ENCODE measurements at places on chromosomes 5 and 9.
A peak's percentile ranks its signal among the peaks of the same experiment; 100 is the strongest.

DNA sequence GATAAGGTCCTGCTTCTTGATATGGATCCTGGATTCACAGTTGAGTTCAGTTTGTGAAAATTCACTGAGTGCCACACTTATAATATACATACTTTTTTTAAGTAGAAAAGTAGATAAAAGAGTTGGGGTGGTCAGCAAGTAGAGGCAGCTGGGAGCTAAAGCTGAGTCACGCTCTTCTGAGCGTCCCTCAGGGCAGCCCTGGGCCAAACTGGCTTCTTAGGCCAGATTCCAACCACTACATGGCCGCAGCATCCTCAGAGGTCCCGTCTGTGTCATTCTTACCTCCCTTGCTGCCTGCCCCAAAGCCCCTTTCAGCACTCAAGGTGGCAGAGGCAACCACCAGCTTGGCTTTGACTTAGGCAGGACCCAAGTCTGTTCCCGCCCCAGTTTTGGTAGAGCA lies 123.3 kb upstream of the TBC1D2 start:
- no peak for DNase-seq

- no peak for DNase-seq
Observed at GRCh38 chr5:146066968-146067367, 38.4 kb downstream of the PLAC8L1 start.

DNA sequence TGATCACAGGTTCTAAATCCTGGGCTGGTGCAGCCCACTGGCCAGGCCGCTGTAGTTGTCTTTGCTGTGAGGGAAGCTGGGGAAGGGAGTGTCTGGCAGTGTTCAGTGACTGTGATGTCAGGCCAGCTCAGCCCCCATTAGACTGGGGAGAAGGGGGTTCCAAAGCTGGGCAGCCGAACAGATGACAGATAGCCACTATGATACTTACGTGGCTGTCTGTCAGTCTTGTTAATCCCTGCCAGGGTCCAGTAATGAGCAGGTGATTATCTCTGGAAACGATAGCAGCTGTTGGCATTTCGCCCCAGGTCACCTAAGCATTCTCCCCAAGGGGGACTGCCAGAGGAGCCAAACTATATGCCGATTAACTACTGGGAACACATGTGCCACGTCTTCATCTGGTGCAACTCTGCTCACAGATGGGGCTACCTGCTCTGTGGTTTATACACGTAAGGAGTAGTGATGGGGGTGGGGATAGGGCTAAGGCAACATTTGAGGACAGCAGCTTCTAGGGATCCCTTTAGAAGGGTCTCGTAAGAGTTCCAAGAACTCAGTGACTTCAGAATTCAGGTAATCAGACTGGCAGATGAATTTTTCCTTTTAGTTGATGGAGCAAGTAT lies 396.3 kb downstream of the KDM4C start:
- no peak for DNase-seq

DNA sequence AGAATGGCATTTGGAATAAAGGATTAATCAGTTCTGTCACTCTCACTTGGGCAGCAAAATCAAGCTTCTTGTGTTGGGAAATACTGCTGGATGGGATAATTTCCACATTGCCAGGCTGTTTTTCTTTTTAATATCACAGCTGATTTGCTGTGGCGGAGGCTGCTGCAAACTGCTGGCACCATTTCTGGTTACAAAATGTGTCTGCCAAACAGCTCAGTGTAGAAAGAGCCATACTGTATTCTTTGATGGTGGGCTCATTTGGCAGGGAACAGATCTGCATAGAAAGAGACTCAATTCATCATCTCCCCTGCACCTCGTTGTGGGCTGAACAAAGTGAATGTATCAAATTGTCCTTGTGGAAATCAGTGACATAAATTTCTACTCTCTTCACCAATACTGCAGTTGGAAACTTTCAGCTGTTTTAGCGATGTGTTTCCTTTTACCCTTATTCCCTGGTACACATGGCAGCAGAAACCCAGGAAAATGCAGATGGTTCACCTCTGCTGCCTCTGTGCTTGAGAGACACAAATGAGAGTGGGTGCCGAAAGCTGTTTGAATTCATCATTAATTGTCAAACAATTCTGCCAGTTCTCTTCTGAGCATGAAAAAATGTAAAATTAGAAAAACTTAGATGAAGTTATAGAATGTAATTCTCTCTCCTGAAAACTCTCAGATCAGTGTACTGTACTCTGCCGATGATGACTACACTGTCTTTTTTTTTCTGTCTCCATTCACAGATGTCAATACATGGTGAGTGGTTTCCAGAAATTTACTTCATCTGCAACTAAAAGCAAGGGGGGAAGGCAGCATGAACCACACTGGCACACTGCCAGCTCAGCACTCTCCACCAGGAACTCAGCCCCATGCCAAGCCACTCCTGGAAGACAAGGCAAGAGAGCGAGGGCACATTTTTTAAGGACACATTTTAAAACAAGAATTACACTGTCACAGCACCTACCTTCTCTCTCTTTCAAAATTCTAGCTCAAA lies 75.0 kb downstream of the HMHB1 start:
- no peak for DNase-seq

- no peak for DNase-seq
Observed at GRCh38 chr9:135503371-135504261, 3.1 kb downstream of the MRPS2 start.

DNA sequence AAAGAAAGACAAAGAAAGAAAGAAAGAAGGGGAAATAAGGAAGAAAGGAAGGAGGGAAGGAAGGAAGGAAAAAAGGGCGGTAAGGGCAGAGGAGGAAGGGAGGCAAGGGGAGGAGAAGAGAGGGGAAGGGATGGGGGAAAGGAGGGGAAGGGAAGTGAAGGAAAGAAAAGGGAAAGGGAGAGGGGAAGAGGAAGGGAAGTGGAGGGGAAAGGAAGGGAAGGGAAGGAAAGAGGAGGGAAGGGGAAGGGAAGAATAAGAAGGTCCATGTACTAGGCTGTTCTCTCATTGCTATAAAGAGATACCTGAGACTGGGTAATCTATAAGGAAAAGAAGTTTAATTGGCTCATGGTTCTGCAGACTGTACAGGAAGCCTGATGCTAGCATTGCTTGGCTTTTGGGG lies 217.1 kb downstream of the ENC1 start:
- DNase-seq = no peak

DNA sequence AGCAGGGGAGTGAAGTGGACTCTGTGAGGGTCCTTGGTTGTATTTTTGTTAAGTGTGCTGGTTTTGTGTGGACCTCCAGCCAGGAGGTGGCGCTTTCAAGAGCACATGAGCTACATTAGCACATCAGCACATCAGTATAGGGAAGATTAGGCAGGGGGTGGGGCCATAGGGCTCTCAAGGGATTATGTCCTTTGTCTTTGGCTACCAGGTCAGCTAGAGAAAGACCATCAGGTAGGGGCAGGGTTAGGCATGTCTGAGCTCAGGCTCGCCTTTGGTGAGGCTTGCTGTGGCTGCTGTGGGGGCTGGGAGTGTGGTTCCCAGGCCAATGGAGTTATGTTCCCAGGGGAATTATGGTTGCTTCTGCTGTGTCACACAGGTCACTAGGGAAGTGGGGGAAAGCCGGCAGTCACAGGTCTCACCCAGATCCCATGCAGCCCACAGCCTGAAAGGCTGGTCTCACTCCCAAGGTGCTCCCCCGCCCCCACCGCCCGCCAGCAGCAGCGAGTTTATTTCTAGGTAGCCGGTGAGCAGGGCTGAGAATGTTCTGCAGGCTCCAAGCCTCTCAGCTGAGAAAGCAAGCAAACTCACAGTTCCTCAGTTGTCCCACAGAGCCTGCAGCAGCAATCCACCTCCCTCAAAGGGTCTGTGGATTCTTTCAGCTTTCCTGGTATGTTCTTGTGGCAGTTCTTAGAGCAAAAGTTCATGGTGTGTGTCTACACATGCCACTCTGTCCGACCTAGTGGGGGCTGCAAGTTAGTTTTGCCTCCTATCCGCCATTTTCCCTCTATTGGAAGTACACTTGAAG lies 13.7 kb downstream of the OR1J1 start:
- peak; percentile 36 for DNase-seq

DNA sequence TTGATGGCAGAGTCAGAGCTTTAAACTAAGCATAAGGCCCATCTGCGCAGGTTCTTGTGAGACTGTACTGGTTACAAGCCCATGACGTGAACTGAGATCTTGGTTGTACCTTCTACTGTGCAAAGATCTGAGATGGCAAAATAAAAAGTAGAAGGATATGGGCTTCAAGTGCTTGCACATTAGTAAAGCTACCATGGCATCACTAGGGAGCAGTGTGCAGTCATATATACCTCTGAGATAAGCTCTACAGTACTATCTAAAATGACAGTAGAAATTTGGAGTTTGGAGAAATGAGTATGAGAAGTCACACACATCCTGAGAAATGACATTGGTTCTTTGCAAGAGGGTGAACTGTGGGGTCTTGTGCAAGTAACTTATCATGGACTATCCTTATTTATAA lies 408.2 kb upstream of the PRR16 start:
- no peak for DNase-seq

- DNase-seq = no peak
Observed at GRCh38 chr9:10899509-10899908, 286.7 kb upstream of the PTPRD start.

GRCh38 chr9:4366591-4367330 lies 66.9 kb upstream of the GLIS3 start:
- peak; percentile 43 for DNase-seq

- DNase-seq = no peak
Observed at GRCh38 chr5:153654504-153655200, 164.2 kb downstream of the GRIA1 start.

- DNase-seq = no peak
Observed at GRCh38 chr9:68648971-68649370, 56.1 kb upstream of the PIP5K1B start.

DNA sequence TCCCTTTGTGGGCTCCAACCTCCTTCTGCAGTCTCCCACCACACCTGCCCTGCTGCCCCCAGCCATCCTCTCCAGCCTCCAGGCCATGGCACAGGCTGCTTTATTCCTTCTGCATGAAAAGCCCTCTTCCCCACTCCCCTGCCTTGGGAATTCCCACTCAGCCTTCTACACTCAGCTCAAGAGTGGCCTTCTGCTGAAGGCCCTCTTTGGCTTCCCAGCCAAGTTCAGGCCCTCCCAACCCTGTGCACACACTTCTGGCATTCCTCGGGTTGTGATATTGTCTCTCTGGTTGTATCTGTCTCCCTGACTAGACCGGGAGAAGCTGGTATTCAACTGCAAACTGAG lies 5.7 kb downstream of the SHB start:
- DNase-seq = no peak

DNA sequence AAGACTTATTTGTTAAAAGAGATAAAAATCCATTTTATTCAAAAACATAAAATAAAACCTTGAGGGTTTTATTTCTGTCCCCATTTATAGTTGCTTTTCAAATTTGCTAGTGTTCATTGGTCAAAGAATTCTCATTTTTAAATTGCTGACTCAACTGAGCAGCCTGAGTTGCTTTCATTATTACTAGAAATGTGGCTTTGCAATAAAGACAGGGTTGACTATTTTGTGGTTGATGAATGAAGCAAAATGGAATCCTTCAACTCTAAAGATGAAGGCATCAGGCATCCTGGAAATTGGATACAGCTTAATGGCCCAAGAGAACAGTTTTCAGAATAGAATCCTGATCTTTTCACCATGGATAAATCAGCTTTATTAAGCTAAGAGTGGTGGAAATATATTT lies 23.9 kb upstream of the PPP3R2 start:
- DNase-seq = no peak

DNA sequence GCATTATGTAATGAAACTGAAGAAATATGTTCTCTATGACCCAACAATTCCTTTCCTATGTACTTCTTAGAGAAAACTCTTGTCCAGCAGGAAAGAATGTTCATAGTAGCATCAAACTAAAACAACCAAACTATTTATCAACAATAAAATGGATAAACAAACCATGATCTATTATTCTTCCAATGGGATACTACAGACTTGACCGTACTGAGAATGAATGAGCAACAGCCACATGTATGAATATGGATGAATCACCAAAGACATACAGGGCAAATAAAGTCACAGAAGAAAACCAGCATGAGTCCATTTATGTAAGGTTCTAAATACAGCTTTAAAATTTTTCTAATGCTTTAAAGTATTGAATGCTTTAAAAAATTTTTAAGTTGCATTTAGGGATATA lies 73.6 kb upstream of the SUSD1 start:
- no peak for DNase-seq

- DNase-seq = no peak
Observed at GRCh38 chr5:166962461-166962860, 1329.0 kb upstream of the WWC1 start.

GRCh38 chr9:78368236-78368635 lies 71.3 kb downstream of the PSAT1 start:
- no peak for DNase-seq

GRCh38 chr9:21993893-21994555 lies at the start of gene CDKN2A:
TSS of gene CDKN2A (minus strand) at chr9:21994392.
- peak; percentile 70 for DNase-seq

GRCh38 chr5:59126708-59127573 lies 544.1 kb downstream of the RAB3C start:
- no peak for DNase-seq

DNA sequence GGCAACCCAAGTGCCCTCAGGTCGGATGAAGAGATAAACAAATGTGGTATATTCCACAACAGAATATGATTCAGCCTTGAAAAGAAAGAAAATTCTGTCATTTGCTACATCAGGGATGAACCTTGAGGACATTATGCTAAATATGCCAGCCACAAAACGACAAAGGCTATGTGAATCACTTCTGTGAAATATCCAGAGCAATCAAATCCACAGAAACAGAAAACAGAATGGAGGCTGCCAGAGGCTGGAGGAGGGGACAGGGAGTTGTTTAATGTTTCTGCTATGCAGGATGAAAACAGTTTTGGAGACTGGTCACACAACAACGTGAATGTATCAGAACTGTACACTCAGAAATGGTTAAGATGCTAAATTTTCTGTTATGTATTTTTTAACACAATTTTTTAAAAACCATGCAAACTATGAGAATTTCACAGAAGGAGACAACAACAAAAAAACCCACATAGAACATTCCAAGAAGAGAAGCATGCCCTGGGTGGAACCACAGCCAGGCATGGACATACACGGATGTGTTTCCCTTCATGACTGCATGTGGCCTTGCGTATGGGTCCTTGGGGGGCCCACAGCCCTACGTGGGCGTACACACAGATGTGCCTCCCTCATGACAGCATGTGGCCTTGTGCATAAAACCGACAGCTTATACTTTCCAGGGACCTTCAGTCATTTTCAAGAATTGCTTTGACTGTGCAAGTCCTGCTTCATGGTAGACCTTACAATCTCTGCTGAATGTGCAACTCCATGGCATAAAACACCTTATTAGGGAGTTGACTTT lies 146.7 kb downstream of the ROR2 start:
- DNase-seq = no peak

GRCh38 chr9:107992271-107992670 lies 502.7 kb upstream of the KLF4 start:
- DNase-seq = no peak

- DNase-seq = no peak
Observed at GRCh38 chr9:86285261-86285660, 2.9 kb upstream of the ISCA1 start.

All from activated T-cell treated with anti-CD3 and anti-CD28 coated beads, Interleukin-2, amount 50 U/mL, for 48 hours (primary cell).